ENCODE measurements at places on chromosomes 12 and 14. TPM values are rescaled to one million over a fixed set of nuclear protein-coding genes. Genes with fewer than 3 reads are reported as not detected.

Gene KRT82
- not detected for total RNA-seq

Gene CDH24
- total RNA-seq = 5.1 TPM

Gene SYNDIG1L
- total RNA-seq = 0.13 TPM

- H3K36me3 ChIP-seq = no peaks in the 10 kb centered on the region
- no peak overlapping the region for H3K27ac ChIP-seq
- H3K4me3 ChIP-seq = no peak overlapping the region
- no peaks in the 10 kb centered on the region for H3K27me3 ChIP-seq
- no peaks in the 10 kb centered on the region for H3K4me1 ChIP-seq
Observed at GRCh38 chr14:22226381-22226780, 362.6 kb downstream of the DAD1 start.

DNA sequence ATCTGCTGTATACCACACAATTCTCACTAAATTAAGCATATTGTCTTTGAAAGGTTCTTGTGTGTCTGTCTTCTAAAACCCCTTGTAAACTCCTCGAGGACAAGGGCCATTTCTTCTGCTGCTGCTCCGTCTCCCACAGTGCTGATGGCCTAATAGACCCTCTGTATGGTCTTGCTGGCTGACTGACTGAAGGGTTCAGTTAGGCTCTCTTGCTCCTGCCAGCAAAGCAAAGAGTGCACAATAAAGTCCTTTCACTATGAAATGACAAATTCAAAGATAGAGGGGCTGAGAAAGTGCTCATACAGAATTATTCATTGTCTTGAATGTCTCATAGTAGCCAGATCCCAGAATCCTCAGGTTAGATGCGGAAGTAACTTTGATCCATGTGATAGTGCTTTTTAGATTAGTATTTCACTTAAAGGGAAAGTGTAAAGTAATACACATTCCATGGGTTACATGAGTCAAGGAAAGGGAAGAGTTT is 14.2 kb upstream of the RIOX1 start:
- no peaks in the 10 kb centered on the region for H3K36me3 ChIP-seq
- no peaks in the 10 kb centered on the region for H3K27me3 ChIP-seq
- H3K4me3 ChIP-seq = no peak overlapping the region
- no peak overlapping the region for H3K27ac ChIP-seq

DNA sequence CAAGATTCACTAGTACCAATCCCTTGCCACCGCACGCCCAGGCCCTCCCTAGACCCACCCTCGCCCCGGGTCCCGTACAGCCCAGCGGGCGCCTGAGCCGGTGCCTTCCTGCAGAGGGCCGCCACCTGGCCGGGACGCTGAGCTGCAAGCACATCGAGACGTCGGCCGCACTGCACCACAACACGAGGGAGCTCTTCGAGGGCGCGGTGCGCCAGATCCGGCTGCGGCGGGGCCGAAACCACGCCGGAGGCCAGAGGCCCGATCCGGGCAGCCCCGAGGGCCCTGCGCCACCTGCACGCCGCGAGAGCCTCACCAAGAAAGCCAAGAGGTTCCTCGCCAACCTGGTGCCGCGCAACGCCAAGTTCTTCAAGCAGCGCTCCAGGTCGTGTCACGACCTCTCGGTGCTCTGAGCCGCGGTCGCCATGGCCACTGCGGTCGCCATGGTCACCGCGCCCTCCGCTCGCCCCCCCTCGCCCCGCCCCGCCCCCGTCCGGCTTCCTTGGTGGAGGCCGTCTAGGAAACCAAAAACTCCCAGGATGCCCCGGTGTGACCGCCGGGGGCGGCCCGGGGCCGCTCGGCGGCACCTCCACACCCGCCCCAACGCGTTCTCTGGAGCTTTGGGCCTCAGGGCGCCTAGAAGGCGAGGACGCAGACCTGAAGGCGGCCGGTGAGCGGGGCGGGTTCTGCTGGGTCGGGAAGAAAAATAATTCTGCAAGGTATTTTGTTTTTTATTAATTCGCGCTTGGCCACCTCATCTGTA is 3.7 kb downstream of the REM2 start:
- no peaks in the 10 kb centered on the region for H3K4me1 ChIP-seq
- H3K4me3 ChIP-seq = peak overlapping the region; percentile 91
- H3K27ac ChIP-seq = peak overlapping the region; percentile 73
- no peaks in the 10 kb centered on the region for H3K27me3 ChIP-seq
- peak; percentile 94 for DNase-seq

DNA sequence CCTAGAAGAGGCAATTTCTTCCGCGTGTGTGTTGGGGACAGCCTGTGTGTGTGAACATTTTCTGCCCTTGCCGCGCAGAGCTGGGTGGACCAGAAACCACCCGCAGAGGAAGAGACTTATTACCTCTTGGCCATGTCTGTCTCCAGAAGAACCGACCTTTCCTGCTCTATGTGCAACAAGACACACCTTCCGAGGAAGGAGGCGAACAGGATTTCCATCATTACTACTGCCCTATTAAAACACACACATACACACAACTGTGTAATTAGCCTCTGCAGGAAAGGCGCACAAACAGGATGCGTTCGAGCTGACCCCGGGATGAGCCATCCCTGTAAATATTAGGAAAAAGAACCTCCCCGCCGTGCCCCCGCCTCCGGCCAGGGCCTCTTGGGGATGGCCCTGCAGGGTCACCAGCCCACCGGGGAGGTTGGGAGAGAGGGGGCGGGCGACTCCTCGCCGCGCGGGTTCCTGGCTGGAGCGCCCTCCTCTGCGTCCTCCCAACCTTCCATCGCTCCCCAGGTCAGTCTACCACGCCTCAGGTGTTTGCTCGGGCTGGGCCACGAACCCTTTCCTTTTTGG is 484 bp upstream of the PRKCH start:
- no peaks in the 10 kb centered on the region for H3K4me1 ChIP-seq
- no peaks in the 10 kb centered on the region for H3K36me3 ChIP-seq
- peaks cover 8% of the 10 kb centered on the region for H3K27me3 ChIP-seq
- H3K4me3 ChIP-seq = peak overlapping the region; percentile 67
- no peak overlapping the region for H3K27ac ChIP-seq

DNA sequence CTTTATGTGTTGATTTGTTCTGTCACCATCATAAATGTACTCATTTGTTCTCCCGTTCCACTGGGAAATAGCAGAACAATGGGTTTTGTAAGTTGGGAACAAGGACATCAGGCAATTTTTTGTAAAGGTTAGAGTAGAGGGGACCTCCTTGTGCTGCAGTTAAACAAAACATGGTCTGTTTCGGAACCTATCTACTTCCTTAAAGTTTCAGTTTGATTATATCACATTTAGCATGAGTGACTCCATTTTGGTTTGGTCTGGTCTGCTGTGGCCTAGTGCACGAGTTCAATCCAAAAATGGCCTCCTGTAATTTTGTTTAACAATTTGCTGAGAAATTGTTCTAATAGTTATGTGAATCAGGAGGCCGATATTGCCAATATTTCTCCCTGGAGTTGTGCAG is 372.7 kb downstream of the NUAK1 start:
- H3K27me3 ChIP-seq = no peaks in the 10 kb centered on the region
- H3K4me1 ChIP-seq = no peaks in the 10 kb centered on the region
- no peak overlapping the region for H3K4me3 ChIP-seq
- no peak overlapping the region for H3K27ac ChIP-seq
- DNase-seq = no peak
- H3K36me3 ChIP-seq = no peaks in the 10 kb centered on the region
